Natural killer cell (primary cell): ENCODE measurements at places on chromosomes 2 and 18.

GRCh38 chr18:74064510-74064909 is 83.1 kb downstream of the FBXO15 start:
- no peaks in the 10 kb centered on the region for H3K36me3 ChIP-seq
- peak; percentile 51 for DNase-seq
- H3K27me3 ChIP-seq: no peaks in the 10 kb centered on the region
- H3K4me1 ChIP-seq: no peaks in the 10 kb centered on the region

GRCh38 chr2:235940330-235940729 is 227.9 kb downstream of the GBX2 start:
- no peak overlapping the region for H3K27ac ChIP-seq
- H3K4me3 ChIP-seq: no peak overlapping the region
- H3K4me1 ChIP-seq: no peaks in the 10 kb centered on the region
- no peaks in the 10 kb centered on the region for H3K27me3 ChIP-seq

- no peaks in the 10 kb centered on the region for H3K4me1 ChIP-seq
- no peak overlapping the region for H3K27ac ChIP-seq
- no peaks in the 10 kb centered on the region for H3K36me3 ChIP-seq
- no peak overlapping the region for H3K4me3 ChIP-seq
- no peak for DNase-seq
- H3K27me3 ChIP-seq: no peaks in the 10 kb centered on the region
Measured at GRCh38 chr2:117512307-117512706, 302.2 kb upstream of the DDX18 start.

DNA sequence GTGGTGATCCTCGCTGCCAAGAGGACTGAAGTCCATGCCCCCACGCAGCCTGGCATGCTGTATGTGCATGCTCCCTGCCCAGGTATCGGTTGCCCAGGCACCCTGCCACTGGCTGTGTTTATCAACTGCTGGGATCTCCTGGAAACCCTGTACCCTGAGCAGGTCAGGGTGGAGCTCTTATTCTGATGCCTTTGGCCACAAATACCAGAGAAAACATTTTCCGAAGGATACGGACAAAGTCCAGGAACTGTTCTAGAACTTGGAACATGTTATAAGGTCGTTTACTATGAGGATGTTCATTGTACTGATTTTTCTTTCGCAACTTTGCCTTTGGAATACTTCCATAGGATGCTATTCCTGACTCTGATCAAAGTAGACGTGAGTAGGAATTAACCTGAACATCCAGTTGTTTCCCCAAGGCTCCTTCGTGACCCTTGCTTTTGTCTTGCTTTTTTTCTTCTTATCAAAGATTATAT is 55.2 kb downstream of the TMEM17 start:
- DNase-seq: no peak
- no peak overlapping the region for H3K27ac ChIP-seq
- H3K27me3 ChIP-seq: no peaks in the 10 kb centered on the region
- H3K4me3 ChIP-seq: no peak overlapping the region
